ENCODE measurements at places on chromosomes 3 and 15.

DNA sequence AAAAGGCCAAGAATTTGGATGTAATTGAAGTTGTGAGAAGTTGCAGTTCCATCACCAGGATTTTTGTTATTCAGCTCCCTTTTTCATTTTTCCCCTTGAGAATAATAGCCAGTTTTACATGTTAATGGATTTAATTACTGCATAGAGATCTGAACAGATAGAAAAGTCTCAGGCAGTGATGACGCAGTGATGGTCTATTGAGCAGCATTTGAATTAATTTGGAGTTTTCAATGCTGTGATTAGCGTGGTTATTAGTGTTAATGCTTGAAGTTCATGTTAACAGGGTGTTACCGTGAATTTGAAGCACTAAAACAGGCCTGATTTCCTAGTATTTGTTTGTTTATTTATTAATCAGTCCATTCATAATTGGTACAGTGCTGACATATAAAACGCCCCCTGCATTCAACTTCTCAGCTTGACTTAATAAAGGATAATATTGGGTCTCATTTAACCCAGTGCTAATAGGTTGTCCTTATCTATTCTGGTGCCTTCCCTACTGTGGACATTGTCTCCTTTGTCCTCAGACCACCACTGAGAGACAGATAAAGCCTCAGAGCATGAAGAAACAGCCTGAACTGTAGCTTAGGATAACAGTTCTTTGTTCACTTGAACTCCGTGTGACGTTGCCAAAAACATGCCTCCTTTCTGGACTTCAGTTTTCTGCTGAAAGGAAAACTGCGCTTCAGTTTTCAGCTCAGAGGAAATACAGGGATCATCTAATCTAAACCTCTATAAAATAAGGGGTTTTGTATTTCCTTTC, 82.4 kb downstream of the RTP4 start:
- DNase-seq = no peak

GRCh38 chr15:92416557-92416956, 22.9 kb downstream of the ST8SIA2 start:
- no peak for DNase-seq

DNA sequence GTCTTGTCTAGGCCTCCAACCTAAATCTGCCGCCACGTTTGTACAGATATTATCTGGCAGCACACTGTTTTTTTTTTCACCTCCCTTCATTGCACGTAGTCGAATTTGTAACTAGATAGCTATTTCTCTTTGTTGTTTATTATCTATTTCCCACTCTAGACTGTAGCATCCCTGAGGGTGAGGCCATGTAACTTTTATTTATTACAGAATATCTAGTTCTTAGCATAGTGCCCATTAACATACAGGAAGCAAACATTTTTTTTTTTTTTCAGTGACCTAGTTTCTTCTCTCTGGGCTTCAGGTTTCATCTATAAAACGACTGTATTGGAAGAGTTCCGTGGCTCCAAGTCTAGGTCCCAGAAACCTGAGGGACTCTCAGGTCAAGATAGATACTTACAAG, 354.3 kb downstream of the FGF12 start:
- DNase-seq = no peak

GRCh38 chr3:132225664-132226063, 91.5 kb upstream of the ACP3 start:
- DNase-seq = no peak

DNA sequence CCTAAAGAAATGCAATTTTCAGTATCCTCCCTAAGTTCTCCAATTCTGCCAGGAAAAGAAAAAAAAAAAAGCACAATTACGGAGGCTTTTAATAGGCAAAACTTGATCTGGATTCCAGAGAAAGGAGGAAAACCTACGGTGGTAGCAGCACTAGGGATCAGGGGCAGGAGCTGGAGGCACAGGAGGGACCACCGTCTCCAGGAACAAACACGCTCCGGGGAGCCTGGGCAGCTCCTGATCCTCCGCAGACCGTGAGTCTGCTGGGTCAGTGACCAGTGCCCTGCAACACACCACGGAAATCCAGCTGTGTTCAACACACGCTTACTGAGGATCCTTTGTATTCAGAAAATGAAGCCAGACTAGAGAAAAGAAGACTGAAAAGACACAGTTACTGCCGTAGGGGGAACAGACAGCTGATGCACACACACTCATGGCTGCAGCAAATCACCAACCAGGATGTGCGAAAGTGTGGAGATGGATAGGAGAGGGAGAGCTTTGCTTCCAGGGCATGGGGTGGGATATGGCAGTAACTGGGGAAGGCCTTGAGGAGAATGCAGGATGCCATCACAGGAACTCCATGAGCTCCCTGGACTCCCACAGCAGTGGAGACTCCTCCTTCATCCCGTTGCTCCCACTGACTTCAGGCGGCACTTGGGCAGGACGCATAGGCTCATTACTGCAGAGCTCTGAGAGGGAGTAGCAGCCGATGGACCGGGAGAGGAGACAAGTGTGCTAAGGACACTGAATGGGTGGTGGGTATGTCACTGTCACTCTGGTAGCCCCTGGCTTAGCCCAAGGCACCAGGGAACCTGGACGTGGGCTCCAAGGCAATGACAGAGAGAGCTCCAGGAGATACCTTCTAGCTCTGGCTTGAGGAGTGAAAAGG, 167.0 kb downstream of the ATP10A start:
- no peak for DNase-seq

DNA sequence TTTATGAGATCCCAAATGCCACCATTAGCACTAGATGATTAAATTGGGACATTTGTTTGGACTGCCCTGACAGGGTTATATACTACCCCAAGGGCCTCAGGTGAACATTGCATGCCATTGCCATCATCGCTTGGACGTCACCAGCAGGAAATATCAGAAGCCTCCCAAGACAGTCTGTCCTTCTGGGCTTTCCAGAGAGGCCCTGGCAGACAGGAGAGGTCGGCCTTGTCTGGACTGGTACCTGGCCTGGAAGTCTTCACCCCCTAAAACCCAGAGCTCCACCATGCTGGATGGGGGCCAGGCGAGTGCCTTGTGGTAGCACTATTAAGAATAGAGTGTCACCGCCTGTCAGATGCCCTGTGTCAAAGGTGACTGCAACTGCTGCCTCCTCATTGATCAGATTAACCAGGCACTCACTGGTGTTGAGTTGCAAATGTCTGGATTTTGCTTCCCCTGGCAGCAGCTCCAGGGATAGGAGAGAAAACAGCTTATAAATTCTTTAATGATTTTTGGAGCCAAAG, 324.1 kb upstream of the RASGRP1 start:
- no peak for DNase-seq

- no peak for DNase-seq
Observed at GRCh38 chr15:47908950-47909670, 191.8 kb downstream of the SEMA6D start.

GRCh38 chr15:85825719-85826118, 31.0 kb upstream of the KLHL25 start:
- no peak for DNase-seq

- no peak for DNase-seq
Observed at GRCh38 chr3:20069178-20069532, 28.9 kb downstream of the KAT2B start.

DNA sequence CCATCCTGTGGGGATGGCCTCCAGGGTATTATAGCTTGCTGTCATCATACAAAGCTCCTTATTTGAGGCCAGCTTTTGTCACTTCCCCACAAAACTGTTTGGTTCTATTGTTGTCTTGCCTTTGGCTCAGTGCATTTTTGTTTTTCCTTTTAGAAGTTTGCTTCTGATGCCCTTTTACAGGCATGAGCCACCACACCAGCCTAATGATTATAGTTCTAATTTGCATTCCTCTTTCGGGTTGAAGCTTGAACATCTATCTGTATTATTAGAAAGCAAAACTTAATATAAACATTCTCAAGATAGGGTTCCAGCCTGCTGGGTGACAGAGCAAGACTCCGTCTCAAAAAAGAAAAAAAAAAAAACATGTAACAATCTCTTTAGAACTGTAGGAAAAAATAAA, 39.8 kb downstream of the SMARCC1 start:
- DNase-seq = no peak

DNA sequence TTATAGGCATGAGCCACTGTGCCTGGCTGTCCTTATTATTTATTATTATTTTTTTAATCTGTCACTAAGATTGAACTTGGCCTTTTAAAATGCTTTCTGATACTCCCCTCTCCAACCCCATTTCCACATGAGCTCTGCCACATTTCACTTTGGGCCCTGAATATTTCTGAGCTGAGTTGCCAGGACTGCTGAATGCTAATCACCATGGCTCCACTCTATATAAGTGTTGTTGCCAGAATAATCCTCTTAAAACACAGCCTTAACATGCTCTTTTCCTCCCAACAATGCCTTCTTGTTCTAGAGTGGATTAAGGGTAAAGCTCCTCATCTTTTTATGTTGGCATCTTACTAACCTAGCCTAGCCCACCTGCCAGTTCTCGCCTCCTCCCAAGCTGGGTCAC, 124.4 kb downstream of the PDZRN3 start:
- no peak for DNase-seq

DNA sequence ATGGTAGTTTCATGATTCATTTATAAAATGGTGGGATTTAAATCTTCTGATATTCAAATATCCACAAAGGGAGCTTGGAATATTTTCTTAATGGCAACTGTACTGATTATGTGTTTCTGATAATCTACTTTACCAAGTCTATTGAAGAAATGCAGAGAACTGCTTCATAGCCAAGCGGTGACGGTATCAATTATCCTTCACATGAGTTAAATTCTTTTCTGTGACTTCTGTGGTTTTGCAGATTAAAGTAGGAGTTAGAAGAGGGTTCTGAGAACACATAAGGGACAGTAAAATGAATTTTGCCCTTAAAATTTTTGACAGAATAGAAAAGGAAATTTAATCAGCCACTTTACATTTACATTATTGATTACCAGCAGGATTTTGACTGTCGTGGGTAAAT, 563.2 kb downstream of the GBE1 start:
- no peak for DNase-seq

GRCh38 chr3:70506775-70507174, 194.3 kb upstream of the MDFIC2 start:
- DNase-seq = no peak

DNA sequence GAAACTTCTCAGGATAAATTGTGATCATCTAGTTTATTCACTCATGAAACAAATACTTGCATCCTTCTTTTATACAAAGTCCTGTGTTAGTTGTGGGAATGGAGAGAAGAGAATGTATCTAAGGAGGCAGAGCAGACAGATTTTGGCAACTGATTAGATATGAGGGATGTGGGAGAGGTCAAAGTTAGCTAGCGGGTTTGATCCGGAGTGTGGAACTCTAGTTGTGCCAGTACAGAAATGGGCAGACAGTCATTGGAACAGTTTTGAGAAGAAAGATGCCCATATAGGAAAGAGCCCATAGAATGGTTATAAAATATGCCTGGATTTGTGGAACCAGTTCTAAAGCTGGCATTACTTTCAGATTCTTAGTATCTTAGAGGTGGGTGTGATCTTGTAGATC, 141.1 kb downstream of the FNDC3B start:
- no peak for DNase-seq

DNA sequence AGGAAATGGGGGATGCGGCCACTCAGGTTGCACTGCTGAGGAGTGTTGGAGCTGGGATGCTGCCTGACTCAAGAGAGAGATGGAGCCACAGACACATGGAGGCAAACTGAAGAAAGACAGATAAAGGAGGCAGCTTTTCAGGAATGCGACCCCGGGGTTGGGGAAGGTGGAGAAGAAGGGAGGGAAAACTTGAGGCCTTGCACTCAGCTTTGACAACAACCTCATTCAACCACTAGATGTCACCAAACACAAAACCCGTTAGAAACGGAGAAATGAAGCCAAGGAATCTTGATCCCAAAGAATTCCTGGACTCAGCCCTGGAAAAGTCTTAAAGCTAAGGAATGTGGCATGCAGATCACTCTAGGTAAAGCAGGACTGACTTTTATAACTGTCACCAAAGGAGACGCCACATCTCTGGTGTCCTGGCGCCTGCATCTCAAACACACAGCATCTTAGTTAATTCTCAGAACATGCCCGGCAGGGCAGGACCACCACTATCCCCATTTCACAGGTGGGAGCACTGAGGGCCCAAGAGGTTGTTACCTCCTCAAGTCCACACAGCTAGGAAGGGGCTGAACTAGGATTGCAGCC, 59.6 kb upstream of the LMCD1 start:
- DNase-seq = no peak

DNA sequence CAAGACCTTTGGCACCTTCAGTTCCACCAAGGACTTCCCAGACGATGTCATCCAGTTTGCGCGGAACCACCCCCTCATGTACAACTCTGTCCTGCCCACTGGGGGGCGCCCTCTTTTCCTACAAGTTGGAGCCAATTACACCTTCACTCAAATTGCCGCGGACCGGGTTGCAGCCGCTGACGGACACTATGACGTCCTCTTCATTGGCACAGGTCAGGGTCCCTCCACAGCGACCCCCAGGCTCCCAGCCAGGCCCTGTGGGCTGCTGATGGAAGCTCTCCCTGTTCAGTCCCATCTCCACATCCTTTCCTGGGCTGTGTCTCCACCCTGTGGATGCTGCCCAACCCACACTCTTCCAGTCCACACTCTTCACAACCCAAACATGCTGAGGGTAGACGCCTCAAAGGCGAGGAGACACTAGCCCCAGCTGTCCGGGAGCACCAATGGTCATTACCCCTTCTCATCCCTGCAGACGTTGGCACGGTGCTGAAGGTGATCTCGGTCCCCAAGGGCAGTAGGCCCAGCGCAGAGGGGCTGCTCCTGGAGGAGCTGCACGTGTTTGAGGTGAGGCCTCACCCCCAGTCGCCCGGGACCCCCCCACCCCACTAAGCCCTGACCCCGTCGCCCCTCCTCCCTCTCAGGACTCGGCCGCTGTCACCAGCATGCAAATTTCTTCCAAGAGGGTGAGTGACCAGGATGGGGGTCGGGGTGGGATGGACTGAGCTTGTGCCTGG, 4.3 kb upstream of the LSMEM2 start:
- DNase-seq = peak; percentile 68

DNA sequence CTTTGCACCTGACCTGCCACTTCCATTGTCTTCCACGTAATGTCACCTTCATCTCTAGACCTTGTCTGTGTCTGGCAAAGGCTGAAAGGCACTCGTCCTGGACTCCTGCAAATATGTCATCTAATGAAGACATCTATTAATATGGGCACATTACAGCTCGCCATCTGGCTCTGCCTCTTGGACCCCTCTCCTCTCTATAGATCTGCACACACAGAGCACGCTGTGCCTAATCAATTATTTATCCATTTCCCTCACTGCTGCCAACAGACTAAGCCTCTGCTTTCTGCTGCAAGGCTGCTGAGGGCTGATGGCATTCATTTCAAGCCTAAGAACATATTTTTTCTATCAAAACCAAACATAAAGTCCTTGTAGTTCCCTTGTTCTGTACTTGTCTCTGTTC, 573.0 kb downstream of the TUSC7 start:
- DNase-seq = no peak

- peak; percentile 15 for DNase-seq
Observed at GRCh38 chr15:34514251-34514670, 69.2 kb downstream of the GOLGA8B start.

DNA sequence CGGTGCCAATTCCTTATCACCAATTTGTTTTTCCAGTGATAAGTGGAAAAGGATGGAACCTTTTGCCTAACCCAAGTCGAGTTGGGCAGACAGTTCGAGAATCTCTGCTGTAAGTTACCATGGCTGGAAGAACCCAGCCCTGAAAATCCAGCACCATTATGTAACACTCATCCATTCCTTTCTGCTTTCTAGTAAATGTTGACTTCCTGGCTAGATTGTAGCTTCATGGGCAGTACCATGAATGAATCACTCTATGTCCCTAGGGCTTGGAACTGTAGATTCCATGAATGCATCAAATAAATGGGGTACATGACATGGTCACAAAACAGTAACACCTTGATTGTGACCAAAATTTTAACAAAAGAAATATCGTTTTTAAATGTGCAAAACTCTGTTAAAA, 14.0 kb downstream of the CHCHD4 start:
- DNase-seq = no peak
